ENCODE measurements at places on chromosomes 2 and 18.

DNA sequence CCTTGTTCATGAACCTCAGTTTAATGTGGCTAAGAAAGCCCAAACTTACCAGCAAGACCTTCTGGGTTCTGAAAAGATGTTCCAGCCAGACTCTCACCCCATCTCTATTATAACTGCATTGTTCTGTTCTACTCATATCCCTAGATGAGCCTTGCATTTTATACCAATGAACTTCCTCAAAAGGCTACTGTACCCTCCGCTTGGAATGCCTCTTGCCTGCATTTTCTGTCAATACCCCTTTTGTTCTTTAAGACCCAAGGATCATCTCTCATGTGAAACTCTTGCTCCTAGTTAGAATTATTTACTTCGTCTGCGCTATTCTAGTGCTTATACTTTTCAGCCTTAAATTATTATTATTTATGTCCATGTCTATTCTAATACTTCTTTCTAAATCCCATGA lies 181.5 kb downstream of the MYO3B start:
- no peak for DNase-seq

GRCh38 chr2:238655974-238656722 lies 191.7 kb upstream of the TWIST2 start:
- no peak for DNase-seq

DNA sequence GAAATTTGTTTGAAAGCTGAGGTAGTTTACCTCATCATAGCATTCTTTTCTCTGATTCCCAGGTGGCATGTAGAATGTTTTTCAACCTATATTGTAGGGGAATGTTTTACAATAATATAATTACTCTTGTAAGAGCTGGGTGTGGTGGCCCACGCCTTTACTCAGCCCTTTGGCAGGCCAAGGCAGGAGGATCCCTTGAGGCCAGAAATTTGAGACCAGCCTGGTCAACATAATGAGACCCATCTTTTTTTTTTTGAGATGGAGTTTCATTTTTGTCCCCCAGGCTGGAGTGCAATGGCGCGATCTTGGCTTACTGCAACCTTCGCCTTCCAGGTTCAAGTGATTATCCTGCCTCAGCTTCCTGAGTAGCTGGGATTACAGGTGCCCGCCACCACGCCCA lies 3.6 kb downstream of the USP39 start:
- no peak for DNase-seq

- DNase-seq, result no peak
Measured at GRCh38 chr2:223494496-223494895, 107.7 kb downstream of the SCG2 start.

DNA sequence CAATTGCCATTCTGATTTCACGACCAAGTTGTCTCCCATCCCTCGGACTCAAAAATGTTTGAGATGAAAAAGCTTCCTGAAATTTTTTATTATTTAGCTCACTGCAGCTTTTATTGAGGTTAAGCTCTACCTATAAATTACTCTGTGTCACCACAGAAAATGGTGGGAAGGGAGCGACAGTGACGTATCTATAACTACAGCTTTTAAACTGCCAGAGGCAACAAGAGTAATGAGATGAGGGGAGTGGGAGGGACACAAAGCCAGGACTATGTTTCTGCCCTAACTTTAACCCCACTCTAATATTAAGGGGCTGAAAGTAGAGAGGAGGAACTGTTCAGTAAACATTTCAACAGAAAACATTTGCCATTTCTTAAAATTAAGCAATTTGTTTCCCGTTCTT lies 37.4 kb downstream of the SMAD2 start:
- DNase-seq, result peak; percentile 42

- DNase-seq, result no peak
Measured at GRCh38 chr18:28657961-28658360, 481.0 kb upstream of the CDH2 start.

- peak; percentile 3 for DNase-seq
Measured at GRCh38 chr2:78024996-78025395, 502.8 kb upstream of the LRRTM4 start.
